ENCODE measurements at places on chromosomes 3 and 15.

GRCh38 chr3:9786209-9786739 is 6.0 kb downstream of the TADA3 start:
- DNase-seq = no peak

GRCh38 chr15:36658898-36659639 is 79.6 kb downstream of the CDIN1 start:
- no peak for DNase-seq

DNA sequence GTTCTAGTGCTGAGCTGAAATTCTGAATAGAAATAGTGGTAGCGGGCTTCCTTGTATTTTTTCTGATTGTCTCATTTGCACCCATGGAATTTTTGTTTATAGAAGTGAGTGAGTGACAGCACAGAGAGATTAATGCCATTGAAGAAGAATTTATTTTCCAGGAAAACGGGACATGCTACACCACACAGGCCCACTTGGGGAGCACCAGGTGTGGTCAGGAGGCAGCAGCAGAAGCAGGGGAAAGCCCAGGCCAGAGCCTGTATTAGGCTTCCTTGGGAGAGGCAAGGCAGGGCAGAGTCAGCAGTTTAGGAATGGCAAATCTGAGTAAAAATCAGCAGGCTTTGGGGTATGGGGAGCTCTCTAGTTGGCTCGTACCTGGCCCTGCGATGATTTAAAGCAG is 88.4 kb upstream of the ATP11B start:
- no peak for DNase-seq

DNA sequence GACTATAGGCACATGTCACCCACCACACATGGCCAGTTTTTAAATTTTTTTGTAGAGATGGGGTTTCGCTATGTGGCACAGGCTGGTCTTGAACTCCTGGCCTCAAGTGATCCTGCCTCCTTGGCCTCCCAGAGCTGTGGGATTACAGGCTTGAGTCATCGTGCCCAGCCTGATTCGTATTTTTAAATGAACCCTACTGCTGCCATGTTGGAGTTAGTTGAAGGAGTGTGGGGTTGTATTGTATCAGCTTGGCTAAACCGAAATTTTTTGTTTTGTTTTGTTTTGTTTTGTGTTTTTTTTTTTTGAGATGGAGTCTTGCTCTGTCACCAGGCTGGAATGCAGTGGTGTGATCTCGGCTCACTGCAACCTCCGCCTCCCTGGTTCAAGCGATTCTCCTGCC is 11.8 kb upstream of the ZNF770 start:
- DNase-seq = no peak

GRCh38 chr3:142890592-142890991 is 1.7 kb upstream of the PCOLCE2 start:
- no peak for DNase-seq

DNA sequence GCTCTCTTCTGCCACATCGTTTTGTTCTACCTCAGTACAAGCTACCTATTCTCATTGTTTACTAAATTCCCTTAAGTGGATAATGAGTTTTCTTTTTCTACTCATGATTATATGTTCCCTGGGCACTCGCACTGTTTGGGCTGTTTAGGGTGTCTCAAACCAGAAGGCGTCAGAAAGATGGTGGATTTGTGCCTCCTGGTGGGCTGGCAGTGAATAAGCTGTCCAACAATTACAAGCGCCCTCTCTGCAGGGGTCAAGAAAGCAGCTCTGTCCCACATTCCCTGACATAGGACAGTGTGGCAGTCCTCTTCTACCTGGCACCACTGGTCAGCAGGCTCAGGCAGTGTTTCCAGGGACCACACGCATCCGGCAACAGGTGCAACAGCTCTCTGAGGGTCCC is 173.4 kb upstream of the PPP2R3A start:
- DNase-seq = no peak

GRCh38 chr3:38549082-38549481 is 52.9 kb downstream of the EXOG start:
- DNase-seq = no peak

GRCh38 chr3:71201939-71202338 is 381.6 kb downstream of the FOXP1 start:
- no peak for DNase-seq

DNA sequence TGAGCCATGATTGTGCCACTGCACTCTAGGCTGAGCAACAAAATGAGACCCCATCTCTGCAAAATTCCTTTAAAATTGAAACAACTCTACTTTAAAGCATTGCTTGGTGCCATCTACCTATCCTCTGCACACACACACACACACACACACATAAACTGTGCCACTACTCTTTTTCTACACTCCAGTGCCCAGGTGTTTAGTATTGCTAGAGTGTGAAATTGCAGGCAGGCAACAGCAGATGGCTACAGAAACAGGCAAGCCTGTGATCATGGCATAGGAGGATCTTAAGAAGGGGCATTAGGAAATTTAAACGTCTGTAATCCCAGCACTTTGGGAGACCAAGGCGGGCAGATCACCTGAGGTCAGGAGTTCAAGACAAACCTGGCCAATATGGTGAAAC is 39.0 kb downstream of the SIDT1 start:
- no peak for DNase-seq

DNA sequence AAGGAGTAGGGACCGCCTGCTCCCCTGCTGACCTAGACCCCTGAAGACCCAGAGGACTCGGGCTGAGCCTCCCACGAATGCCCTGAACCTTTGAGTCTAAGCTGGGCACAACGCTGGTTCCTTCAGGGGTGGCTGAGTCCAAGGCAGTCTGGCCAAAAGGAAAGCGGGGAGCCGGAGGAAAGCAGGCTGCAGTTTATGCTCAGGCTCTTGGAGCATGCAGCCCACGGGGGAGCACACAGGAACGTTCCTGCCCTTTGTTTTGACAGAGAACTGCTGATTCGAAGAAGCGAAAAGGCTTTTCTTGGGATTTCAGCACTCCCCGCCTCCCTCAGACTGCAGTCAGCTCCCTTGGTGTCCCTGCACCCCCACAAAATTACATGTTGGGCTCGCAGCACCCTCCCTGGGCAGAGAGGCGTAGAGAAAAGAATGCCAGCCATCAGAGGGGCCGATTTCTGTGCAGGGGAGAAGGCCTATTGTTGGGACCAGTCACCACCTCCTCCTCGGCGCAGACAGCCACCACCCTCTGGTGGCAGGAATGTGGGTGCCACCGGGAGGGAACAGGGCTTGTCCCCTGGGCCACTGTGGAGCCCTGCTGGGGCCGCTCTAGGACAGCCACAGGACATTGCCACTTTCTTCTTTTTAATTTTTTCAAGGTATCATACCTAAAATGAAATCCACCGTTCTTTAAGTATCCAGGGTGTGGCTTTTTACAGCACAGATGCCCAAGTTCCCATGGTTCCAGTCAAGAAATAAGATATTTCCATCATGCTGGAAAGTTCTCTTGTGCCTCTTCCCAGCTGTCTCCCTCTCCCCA is 72.2 kb downstream of the SMAD6 start:
- peak; percentile 43 for DNase-seq

DNA sequence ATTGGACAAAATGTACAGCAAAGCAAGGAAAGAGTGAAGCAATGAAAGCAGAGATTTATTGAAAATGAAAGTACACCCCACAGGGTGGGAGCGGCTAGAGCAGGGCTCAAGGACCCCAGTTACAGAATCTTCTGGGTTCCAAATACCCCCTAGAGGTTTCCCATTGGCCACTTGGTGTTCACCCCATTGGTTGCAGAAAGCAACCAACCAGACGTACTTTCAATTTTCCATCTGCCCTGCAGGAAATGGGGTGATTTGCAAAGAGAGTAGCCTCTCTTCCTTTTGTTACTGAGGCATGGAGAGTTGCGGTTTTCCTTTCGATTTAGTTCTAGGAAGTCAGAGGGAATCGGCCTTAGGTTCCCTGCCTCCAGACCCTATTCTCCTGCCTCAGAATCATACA is 2.4 kb downstream of the PML start:
- DNase-seq = peak; percentile 72

DNA sequence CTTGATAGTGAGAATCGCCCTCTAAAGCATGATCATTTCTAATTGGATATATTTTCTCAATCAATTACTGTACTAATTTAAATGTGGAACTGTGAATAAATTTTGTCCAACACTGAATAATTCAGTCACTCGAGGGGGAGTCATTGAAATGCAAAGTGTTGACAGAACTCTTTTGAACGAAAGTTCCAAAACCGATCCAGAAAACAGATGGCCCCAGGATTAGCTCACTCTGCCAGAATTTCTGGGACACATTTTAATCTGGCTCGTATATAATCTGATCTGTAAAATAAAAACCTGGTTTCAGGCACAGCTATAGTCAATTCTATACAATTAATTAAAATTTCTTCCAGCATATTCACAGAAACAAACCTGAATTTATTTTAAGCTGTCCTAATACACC is 580.4 kb downstream of the ROBO1 start:
- no peak for DNase-seq

GRCh38 chr3:117495620-117496019 is 786.0 kb downstream of the TUSC7 start:
- no peak for DNase-seq

DNA sequence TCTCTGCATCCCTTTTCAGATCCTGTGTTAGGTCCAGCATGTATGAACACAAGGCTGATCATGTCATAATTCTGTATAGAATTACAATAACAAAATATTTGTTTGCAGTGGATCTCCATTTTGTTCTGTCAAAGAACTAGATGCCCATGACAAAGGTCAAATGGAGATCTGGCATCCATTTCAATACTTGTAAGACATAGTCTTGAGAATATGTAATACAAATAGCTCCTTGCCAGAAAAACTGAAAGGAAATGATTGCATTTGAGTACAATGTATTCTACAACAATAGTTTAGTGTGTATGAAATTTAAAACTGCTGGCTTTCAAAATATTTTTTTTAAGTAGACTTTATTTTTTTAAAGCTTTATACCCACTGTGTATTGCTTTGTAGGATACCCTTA is 101.1 kb downstream of the CMSS1 start:
- no peak for DNase-seq

GRCh38 chr3:186990878-186991308 is 60.6 kb downstream of the ST6GAL1 start:
- no peak for DNase-seq

DNA sequence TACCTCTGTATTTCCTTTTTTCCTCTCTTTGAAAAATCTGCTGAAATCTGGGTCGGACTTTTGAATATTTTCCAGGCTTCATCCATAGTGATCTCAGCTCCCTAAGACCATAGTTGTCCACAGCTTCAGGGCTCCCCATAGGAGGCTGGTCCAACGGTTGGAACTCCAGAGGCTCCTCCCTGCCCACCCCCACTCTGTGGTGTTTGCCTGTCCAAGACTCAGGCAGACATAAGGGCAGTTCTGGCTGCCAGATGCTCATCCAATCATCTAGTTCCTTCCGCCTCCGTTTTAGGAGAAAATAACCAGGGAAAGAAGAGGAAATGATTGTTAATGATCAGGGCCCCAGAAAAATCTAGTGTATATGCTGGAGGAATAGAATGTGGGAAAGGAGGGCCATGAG is 27.9 kb upstream of the PRTG start:
- DNase-seq = no peak
